Dermis blood vessel endothelial cell (primary cell): ENCODE measurements at places on chromosomes 7 and 10. TPM values are rescaled to one million over a fixed set of nuclear protein-coding genes. Genes with fewer than 3 reads are reported as not detected.

GRCh38 chr7:81488210-81488609 is 281.6 kb downstream of the HGF start:
- DNase-seq, result no peak

MSS51 gene
- total RNA-seq, result 0.84 and 1.5 TPM in 2 replicates

FAM221A gene
- total RNA-seq, result 3.8 and 7.5 TPM in 2 replicates

CUBN gene
- 6.1 and 27.5 TPM in 2 replicates for total RNA-seq
